ENCODE measurements at places on chromosomes 12 and 14. TPM values are rescaled to one million over a fixed set of nuclear protein-coding genes. Genes with fewer than 3 reads are reported as not detected.

The TNFAIP2 gene
- 39.6 TPM for total RNA-seq

The TMEM30B gene
- total RNA-seq, result 0.54 TPM

The MEG3 gene
- 168 TPM for total RNA-seq

The OASL gene
- not detected for total RNA-seq

The PLA2G1B gene
- total RNA-seq, result not detected

The AQP6 gene
- total RNA-seq, result 0.83 TPM

The MGP gene
- 1,009 TPM for total RNA-seq

- no peaks in the 10 kb centered on the region for H3K27me3 ChIP-seq
- H3K27ac ChIP-seq, result no peak overlapping the region
- no peak overlapping the region for H3K4me3 ChIP-seq
These were observed 187.2 kb downstream of the TTC8 start for GRCh38 chr14:89011355-89012281.

- H3K27me3 ChIP-seq, result no peaks in the 10 kb centered on the region
- no peaks in the 10 kb centered on the region for H3K36me3 ChIP-seq
- no peak for DNase-seq
- no peak overlapping the region for H3K27ac ChIP-seq
- no peak overlapping the region for H3K4me3 ChIP-seq
- H3K4me1 ChIP-seq, result no peaks in the 10 kb centered on the region
These were observed 348.8 kb downstream of the TMEM117 start for GRCh38 chr12:44184499-44185206.

- no peak for DNase-seq
- no peaks in the 10 kb centered on the region for H3K4me1 ChIP-seq
- no peaks in the 10 kb centered on the region for H3K27me3 ChIP-seq
- no peak overlapping the region for H3K4me3 ChIP-seq
These were observed 142.9 kb downstream of the ASCL1 start for GRCh38 chr12:103100257-103100831.

DNA sequence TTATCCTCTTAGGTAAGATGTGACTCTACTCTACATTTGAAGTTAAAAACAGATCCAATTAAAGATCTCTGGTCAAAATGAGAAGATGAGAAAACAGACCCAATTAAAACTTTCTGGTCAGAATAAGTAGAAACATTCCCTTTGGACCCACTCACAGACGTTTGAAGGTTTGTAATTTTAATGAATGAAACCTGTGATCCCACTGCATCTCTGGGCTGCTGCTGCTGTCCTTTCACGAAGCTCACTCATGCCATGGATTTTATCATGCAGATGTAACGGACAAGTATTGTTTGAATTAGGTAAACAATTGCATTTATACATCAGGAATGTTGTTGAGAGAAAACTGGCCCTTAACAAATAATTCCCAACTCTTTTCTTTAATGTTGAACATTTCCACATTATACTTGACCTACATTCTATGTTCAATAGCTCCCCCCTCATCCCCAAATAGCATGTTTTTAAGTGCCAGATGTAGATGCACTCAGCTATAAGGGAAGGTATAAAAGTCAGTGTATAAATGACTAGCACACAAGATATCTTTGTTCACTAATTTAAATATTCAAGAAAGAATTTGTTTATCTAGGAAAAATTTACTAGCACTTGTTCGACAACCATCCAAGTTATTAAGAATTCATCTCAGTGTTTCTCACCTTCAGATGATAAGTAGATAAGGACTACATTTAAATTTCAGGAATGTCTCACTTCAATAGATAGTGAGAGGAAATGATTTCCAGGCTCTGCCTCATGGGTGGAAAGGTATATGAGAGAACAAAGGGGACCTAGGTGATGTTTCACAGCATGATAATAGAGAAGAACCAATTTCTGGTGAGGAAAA lies 202.3 kb upstream of the LMNTD1 start:
- H3K4me1 ChIP-seq, result no peaks in the 10 kb centered on the region
- DNase-seq, result no peak
- H3K36me3 ChIP-seq, result no peaks in the 10 kb centered on the region

GRCh38 chr14:66022526-66022925 lies 463.6 kb upstream of the CCDC196 start:
- H3K4me3 ChIP-seq, result no peak overlapping the region
- H3K36me3 ChIP-seq, result no peaks in the 10 kb centered on the region
- no peaks in the 10 kb centered on the region for H3K4me1 ChIP-seq
- no peak overlapping the region for H3K27ac ChIP-seq

GRCh38 chr14:101098177-101098576 lies 194.7 kb upstream of the RTL1 start:
- no peak for DNase-seq
- no peaks in the 10 kb centered on the region for H3K36me3 ChIP-seq
- no peak overlapping the region for H3K4me3 ChIP-seq
- H3K4me1 ChIP-seq, result peaks cover 5% of the 10 kb centered on the region
- no peak overlapping the region for H3K27ac ChIP-seq
- no peaks in the 10 kb centered on the region for H3K27me3 ChIP-seq

GRCh38 chr14:71449316-71450055 lies 482.7 kb upstream of the RGS6 start:
- H3K27me3 ChIP-seq, result no peaks in the 10 kb centered on the region
- H3K4me1 ChIP-seq, result no peaks in the 10 kb centered on the region
- no peak for DNase-seq
- H3K36me3 ChIP-seq, result no peaks in the 10 kb centered on the region
- no peak overlapping the region for H3K27ac ChIP-seq
- no peak overlapping the region for H3K4me3 ChIP-seq

GRCh38 chr12:93939641-93940325 lies 208.6 kb upstream of the PLXNC1 start:
- H3K27me3 ChIP-seq, result no peaks in the 10 kb centered on the region
- no peaks in the 10 kb centered on the region for H3K4me1 ChIP-seq
- H3K4me3 ChIP-seq, result no peak overlapping the region
- no peaks in the 10 kb centered on the region for H3K36me3 ChIP-seq
- no peak overlapping the region for H3K27ac ChIP-seq
- DNase-seq, result no peak

GRCh38 chr12:123131879-123132402 lies 18.9 kb downstream of the PITPNM2 start:
- H3K4me1 ChIP-seq, result no peaks in the 10 kb centered on the region
- H3K36me3 ChIP-seq, result no peaks in the 10 kb centered on the region
- H3K4me3 ChIP-seq, result no peak overlapping the region
- H3K27me3 ChIP-seq, result no peaks in the 10 kb centered on the region

- H3K27ac ChIP-seq, result peak within 1 kb of the TSS; percentile 59
- H3K27me3 ChIP-seq, result no peaks in the 10 kb centered on the region
- H3K36me3 ChIP-seq, result no peaks in the 10 kb centered on the region
- H3K4me3 ChIP-seq, result peak within 1 kb of the TSS; percentile 42
- peak; percentile 70 for DNase-seq
These were observed at the start of gene PPP1R36 for GRCh38 chr14:64549791-64550620. Gene PPP1R36, plus strand, starts transcription at chr14:64549961. Its CDS starts 37 bp downstream, at chr14:64549998.

DNA sequence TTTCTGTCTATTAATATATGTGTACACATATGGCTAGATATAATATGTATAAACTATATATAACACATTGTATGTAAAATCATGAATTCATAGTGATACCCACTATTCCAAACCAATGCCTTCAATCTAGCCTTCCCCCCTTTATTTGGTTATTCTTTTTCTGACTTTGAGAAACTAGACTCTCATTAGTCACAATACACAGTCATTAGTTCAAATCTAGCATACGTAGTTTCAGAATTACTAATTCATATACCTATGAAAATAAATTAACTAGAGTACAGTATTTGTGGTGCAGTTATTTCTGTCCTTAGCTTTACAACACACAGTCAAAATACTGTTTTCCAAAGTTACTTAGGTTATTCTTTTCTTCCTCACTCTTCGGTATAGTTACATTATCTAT lies 268.2 kb downstream of the DPF3 start:
- H3K27ac ChIP-seq, result no peak overlapping the region
- no peaks in the 10 kb centered on the region for H3K27me3 ChIP-seq
- no peaks in the 10 kb centered on the region for H3K36me3 ChIP-seq

DNA sequence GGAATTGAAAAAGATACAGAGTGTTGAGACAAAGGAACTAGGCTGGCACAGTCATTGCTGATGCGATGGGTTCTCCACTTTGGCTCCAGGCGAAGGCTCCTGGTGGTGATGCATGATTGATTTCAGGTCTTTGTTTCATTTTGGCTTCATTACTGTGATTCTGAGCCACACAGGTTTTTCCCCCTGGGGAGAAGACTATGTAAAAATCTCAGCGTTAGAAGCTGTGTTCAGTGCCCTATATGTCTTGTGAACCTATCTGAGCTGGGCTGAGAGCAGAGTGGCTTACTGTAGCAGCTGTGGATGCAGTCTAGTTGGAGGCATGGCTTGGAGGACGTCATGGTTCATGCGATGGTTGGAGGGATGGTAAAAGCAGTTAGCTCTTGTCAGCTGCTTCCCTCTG lies 54.0 kb downstream of the GPATCH2L start:
- H3K4me1 ChIP-seq, result peaks cover 14% of the 10 kb centered on the region
- no peak overlapping the region for H3K4me3 ChIP-seq
- no peak for DNase-seq
- no peaks in the 10 kb centered on the region for H3K27me3 ChIP-seq
- no peaks in the 10 kb centered on the region for H3K36me3 ChIP-seq

GRCh38 chr12:70722584-70723343 lies 85.5 kb upstream of the PTPRB start:
- peaks cover 14% of the 10 kb centered on the region for H3K27me3 ChIP-seq
- no peaks in the 10 kb centered on the region for H3K4me1 ChIP-seq
- H3K36me3 ChIP-seq, result no peaks in the 10 kb centered on the region
- H3K4me3 ChIP-seq, result no peak overlapping the region
- DNase-seq, result no peak

DNA sequence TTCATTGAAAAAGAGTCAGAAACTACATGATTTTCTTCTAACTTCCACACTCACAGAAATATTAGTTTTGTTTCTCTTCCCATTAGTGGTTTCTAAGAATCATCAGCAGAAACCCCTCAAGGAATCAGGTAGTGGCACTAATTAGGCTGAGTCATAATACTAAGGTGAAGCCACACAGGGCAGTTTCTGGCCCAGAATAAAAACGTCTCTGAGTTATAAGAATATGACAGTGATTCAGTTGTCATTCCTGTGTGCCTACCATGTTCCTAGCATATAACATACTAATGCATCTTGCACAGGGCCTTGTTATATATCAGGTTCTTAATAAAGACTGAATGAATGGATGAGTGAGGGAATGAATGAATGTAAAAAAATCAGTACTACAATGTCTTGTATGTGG lies 206.0 kb upstream of the PLEKHG7 start:
- no peak overlapping the region for H3K27ac ChIP-seq
- DNase-seq, result no peak
- no peak overlapping the region for H3K4me3 ChIP-seq
- no peaks in the 10 kb centered on the region for H3K27me3 ChIP-seq
- no peaks in the 10 kb centered on the region for H3K4me1 ChIP-seq
- no peaks in the 10 kb centered on the region for H3K36me3 ChIP-seq
